SHP77 treated with DMSO at 0.1 percent for 48 hours (cell line): ENCODE measurements at places on chromosomes 3 and 15.

GRCh38 chr15:100914876-100915275 is 4.3 kb upstream of the LRRK1 start:
- DNase-seq, result no peak

DNA sequence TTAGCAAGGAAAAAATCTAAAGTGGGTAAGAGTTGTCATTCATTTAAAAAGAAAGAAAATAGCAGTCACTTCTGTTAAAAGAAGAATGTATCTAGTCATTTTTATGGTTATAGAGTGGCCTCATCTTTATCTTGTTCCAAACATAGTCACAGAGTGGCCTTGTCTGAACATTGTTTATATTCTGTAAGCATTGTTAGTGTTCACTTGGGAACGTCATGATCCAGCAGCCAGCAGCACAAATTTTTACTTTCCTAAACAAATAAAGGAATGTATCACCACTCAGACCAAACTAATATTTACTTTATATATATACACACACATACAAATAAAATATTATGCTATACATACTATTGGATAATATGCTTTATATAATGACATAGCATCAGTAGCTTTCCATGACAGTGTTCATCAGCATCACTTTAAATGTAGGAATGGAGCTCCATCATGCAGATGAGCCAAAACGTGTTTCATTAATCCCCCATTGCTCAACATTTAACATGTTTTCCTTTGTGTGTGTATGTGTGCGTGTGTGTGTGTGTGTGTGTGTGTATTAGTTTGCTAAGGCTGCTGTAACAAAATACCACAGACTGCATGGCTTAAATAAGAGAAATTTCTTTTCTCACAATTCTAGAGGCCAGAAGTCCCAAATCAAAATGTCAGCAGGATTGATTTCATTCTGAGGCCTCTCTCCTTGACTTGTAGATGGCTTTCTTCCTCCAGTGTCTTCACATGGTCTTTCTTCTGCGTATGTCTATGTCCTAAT is 39.6 kb upstream of the GYG1 start:
- no peak for DNase-seq

DNA sequence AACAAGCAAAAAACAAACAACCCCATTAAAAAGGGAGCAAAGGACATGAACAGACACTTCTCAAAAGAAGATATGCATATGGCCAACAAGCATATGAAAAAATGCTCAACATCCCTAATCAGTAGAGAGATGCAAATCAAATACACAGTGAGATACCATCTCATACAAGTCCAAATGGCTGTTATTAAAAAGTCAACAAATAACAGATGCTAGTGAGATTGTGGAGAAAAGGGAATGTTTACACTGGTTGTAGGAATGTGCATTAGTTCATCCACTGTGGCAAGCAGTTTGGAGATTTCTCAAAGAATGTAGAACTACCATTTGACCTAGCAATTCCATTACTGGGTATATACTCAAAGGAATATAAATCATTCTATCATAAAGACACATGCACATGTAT is 44.5 kb downstream of the RIOX2 start:
- no peak for DNase-seq

GRCh38 chr3:186653984-186654383 is 11.8 kb upstream of the HRG start:
- no peak for DNase-seq

DNA sequence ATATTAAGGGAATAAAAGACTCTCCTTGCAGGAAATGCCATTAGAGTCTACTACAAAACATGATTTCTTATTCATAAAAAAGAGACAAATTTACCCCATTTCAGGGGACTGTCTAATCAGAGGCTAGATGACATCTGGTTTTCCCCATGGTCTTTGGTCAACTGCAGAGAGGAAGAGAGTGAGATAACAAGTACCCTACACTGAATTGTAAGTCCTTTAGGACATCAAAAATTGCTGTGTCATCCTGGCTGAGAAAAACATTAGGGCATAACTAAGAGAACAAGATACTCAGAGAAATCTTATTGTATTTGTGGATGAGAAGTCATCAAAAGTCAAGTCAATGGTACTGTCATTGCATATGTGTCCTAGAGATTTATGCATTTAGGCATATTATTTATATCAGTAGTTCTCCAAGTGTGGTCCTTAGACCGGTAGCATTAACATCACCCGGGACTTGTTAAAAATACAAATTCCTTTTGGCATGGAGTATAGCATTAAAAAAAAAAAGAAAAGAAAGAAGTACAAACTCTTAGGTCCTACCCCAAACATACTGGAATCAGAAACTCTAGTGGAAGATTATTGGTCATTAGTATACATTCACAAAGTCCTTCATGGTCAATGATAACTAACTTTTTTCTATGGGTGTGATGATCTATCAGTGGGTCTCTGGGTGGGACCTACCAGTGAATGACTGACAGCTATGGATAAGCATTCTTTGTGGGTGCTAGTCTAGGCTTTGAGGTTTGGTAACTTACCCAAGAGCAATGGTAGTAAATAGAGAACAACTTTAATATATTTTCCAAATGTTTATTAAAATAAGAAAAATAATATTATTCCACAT is 29.0 kb upstream of the TBC1D5 start:
- no peak for DNase-seq

DNA sequence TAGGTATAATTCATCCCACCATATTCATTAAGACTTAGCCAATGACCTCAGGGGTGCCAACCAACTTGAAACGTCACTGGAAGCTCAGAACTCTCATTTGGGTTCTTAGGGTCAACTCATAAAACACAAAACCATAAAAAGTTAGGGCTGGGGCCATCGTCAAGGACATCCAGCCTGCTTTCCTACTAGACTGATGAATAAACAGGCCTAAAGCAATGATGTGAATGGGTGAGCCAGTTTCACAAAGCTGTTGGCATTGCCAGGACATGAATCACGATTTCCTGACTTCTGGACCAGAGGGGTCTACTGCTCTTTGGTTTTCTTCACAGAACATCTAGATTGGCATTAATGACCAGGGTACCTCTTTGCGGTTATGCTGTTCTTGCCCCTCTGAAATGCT is 64.7 kb downstream of the EOMES start:
- no peak for DNase-seq

GRCh38 chr3:152365766-152366593 is 97.3 kb downstream of the MBNL1 start:
- DNase-seq, result no peak

DNA sequence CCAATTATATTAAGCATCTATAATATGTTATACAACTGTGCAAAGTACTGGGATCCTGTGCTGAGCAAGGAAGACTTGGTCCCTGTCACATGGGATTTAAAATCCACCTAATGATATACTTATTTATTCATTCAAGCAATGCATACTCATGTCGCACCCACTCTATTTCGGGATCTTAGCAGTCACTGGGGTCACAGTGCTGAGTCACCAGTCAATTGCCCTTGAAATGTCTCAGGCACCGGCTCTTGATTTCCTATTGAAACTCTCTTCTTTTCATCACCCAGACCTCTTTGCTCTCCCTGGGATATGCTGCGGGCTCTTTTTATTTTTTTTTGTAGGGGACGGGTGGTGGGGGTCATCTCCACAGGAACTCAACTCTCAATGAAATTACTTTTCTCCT is 194.5 kb upstream of the GAP43 start:
- no peak for DNase-seq

DNA sequence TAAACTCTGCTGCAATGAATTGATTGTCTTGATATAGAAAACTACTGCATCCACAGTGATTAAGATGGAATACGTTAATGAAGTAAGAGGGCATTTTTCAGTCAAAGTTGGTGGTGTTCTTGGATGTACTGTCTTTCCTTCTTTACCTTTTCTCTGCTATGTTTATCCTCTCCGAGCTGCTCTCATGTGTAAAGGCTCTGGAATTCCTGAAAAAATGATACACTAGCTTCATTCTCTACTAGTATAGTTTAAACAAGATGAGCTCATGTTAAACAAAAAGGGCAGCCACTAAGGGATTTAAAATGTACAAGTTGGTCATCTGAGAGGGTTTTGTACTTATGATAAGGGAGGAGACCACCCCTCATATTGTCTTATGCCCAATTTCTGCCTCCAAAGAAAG is 504.6 kb upstream of the NECTIN3 start:
- DNase-seq, result no peak

- no peak for DNase-seq
These were observed 48.7 kb upstream of the OCA2 start for GRCh38 chr15:28147801-28148200.

- DNase-seq, result no peak
These were observed 91.3 kb upstream of the ARHGEF26 start for GRCh38 chr3:154029926-154030325.

GRCh38 chr3:51408813-51409212 is 17.7 kb downstream of the RBM15B start:
- DNase-seq, result no peak

DNA sequence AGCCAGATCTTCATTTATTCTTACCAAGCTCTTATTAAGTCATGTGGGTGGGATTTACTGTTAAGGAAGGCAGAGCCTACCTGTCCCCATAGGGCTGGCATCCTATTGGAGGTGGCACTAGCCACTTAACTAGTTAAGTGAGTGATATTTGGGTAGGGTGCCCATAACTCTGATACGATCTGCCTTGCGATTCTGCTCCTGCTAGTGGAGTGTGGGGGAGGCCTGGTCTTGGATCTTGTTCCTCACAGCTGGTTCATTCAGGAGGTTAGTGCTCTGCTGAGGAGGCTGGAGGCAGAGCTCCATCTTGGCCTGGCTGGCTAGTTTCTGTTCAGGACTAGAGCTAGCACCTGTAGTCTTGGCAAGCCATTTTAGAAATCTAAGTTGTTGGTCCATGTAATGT is 9.3 kb downstream of the BAHD1 start:
- no peak for DNase-seq

DNA sequence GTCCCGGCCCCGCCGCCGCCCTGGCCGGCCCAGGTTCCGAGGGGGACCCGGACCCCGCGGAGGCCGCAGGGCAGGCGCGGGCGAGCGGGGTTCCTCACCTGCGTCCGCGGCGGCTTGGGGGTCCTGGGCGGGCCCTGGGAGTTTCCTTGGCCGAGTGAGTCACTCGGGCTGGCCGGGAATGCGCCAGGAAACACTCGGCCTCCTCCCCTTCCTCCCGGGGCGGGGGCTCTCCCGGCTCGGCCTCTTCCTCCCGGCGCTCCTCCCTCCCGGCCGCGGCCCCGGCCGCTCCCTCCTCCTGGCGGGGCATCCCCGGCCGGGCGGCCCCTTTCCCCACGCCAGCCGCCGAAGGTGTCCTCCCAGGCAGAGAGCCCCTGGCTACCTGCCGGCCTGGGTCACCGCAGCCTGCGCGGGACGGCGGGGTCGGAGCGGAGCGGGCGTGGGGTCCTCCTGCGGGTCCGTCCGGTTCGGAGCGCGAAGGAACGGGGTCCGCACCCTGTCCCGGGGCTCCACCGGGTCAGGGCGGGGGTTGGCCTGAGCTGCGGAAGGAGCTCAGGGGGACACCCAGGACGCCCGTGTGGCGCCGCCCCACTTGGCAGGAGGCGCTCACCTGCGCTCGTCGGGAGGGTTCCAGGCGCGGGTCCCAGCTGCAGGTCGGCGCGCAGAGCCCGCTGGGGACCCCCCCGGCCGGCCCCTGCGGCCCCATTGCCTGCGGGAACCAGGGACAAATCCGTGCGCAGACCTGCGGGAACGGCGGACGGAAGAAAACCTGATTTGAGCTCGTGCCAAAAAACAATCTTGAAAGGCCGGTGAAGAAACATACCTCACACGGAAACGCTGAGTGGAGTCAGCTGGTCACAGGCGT is at the start of gene CYFIP1:
TSS of gene CYFIP1 (minus strand) at position 180 of the 862 bp plus-strand sequence. CDS start 33,083 bp downstream, outside the sequence.
- DNase-seq, result peak; percentile 27

- DNase-seq, result no peak
These were observed 28.8 kb downstream of the LRRC2 start for GRCh38 chr3:46537316-46537715.

- DNase-seq, result no peak
These were observed 1.6 kb upstream of the SV2B start for GRCh38 chr15:91098451-91098850.

GRCh38 chr3:146421819-146422759 is 47.3 kb downstream of the PLSCR2 start:
- no peak for DNase-seq

DNA sequence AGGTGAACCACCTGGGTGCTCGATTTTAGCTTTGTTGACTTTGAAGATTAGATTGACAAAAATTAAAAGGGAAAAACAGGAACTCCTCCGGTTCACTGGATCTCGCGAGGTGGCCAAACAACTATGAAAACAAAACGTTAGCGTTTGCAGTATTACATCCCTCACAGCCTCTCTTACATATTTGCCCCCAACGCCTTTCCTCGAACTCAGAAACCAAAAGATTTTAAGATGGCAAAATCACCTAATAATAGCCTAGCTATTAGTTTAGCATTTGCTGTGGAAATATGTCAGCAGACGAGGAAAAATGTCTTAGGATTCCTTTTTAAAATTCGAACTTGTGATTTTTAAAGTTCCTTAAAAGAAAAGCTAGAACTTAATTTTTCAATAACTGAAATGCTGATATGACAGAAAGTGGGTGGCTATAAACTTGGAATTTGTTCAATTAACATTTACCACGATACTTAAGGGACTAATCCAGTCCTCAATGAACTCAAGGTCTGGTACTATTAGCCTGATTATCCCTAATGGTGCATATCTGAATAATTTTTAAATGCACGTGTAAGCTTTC is 491 bp upstream of the SENP7 start:
- peak; percentile 73 for DNase-seq

- no peak for DNase-seq
These were observed 541 bp downstream of the RPS27L start for GRCh38 chr15:63156755-63157117.

- no peak for DNase-seq
These were observed 14.9 kb downstream of the MINDY4B start for GRCh38 chr3:150890295-150890694.

- no peak for DNase-seq
These were observed 39.1 kb downstream of the MYO1E start for GRCh38 chr15:59333401-59334075.

- DNase-seq, result no peak
These were observed at the start of gene WNT7A for GRCh38 chr3:13879946-13880810. Gene WNT7A, minus strand, starts transcription at chr3:13880071. Its CDS starts 255 bp downstream, at chr3:13879816.

DNA sequence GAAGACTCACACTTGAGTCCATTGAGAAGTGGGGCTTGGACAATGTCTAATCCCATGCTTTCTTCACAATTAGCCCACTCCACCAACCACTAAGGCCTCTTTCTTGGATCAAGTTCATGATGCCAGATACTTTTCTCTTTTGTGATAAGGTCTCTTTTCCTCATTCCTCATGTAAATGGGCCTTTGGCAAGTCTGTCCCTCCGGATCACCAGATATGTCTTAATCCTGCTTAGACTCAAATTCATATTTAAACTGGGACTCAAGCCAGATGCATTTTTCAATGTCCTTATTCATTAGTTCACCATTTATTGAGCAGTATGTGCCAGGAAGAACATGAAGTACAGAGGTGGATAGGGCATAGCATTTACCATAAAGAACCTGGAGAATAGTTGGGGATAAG is 671.1 kb downstream of the TBL1XR1 start:
- no peak for DNase-seq

DNA sequence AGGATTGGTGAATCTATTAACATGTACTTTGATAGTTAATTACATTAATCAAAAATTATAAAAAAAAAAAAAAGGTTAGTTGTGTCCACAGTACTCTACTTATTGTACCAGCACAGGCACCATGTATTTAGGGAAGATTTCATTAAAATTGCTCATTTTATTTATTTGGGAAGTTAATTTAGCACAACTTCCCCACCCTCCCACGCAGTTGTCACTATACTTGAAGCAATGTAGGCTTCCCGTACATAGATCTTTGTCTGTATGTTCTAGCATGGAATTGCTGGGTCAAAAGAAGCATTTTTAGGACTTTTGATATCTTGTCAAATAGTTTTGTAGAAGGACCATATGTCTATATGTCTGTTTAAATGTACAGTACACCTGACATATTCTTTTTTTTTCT is 4.4 kb downstream of the GPR27 start:
- no peak for DNase-seq
